Urinary bladder (tissue), 4 donors: ENCODE measurements at places on chromosomes 12 and 14. TPM values are rescaled to one million over a fixed set of nuclear protein-coding genes. Genes with fewer than 3 reads are reported as not detected.

DNA sequence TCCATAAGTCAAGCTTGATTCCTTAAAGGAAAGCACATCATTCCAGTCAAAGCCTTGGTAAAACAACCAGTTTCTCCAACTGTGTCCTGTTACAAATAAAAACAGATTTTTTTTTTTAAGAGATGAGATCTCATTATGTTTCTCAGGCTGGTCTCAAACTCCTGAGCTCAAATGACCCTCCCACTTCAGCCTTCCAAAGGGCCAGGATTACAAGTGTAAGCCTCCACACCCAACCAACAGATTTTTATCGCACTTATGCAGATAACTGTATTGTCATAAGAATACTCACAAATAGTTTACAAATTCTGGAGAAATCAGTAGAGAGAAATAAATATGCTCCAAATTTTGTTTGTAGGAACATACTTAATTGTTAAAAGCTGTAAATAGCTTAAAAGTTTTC is 56.2 kb upstream of the SLC2A13 start:
- DNase-seq: no peak

GRCh38 chr14:67411820-67412421 is at the start of gene PLEK2:
Gene PLEK2 (minus strand): TSS chr14:67412165. CDS start chr14:67412059, 106 bp downstream.
- no peak for DNase-seq

Gene INSM2
- total RNA-seq: 0.11 TPM

DNA sequence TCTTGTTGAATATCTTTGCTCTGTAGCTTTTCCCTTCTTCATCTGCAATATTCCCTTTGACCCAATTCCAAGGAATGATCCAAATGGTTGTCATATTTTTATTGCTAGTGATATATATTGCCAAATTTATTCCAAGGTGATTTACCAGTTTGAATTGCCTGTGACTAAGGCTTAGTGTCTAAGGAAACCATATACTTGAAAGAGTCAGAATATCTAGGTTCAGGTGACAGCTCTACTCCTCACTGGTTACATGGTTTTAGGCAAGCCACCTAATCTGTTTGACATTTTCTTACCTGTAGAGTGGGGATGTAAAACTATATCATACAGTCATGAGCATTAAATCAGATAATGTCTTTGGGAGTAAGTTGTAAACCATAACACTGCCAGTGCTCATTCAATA is 473.8 kb downstream of the NPAS3 start:
- DNase-seq: no peak

DNA sequence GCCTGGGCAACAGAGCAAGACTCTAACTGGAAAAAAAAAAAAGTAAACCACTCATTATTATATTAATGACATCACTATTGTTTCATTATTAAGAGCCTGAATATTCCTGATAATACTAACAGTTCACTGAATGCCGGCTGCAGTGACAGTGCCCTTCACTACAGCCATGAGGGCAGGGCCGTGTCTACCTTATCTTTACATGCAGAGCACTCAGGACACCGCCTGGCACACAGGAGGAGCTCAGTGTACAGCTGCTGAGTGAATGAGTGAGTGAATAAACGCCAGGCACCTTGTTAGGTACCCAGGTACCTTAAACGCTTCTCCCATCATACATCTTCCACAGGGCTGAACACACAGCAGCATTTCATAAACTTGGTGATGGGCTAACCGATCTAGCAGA is 23.2 kb downstream of the ZFYVE1 start:
- no peak for DNase-seq

GRCh38 chr12:26726956-26727355 is 106.0 kb downstream of the ITPR2 start:
- DNase-seq: no peak

Gene NAV3
- total RNA-seq: 97.2 TPM

- DNase-seq: no peak
Observed at GRCh38 chr12:113932381-113933196, 33.5 kb downstream of the RBM19 start.

- no peak for DNase-seq
Observed at GRCh38 chr12:4107436-4107878, 166.1 kb upstream of the CCND2 start.

DNA sequence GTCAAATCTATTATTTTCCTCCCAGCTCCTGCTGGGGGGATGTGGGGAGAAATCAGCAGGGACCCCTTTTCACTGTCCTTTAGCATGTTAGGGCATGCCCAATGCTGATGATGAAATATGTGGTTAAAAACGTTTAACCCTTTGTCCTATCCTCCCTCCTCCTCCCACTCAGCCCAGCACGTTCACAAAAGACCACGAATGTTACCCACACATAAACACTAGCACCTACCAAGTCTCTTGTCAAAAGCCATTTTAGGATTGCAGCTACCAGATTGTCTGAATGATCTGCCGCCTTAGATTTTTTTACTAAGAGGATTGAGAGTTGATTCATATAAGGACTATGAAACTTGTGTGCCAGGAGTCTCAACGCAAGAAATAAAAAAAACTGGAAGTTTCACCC is 70.4 kb downstream of the TBK1 start:
- no peak for DNase-seq

Gene NR4A1
- 18.3 TPM for total RNA-seq

- DNase-seq: no peak
Observed at GRCh38 chr12:51926064-51926632, 18.8 kb downstream of the ACVRL1 start.

Gene TMPRSS12
- total RNA-seq: not detected

Gene LBHD2
- not detected for total RNA-seq

DNA sequence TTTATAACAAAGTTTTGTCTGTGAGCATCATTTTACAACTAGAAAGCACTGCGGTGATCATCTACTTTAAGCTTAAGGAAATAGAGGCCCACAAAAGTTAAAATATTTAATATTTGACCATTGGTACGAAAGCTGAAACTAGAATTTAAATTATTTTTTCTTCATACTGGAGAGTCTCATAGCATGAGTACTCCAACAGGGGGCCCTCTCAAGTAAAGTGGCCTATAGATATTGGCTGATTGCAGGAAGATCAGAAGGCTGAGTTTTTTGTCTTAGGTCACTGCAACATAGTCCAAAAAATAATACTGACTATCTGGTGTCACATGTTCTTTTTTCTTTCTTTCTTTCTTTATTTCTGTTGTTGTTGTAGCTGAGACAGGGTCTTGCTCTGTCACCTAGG is 75.3 kb upstream of the ZDHHC17 start:
- DNase-seq: no peak

- no peak for DNase-seq
Observed at GRCh38 chr12:116318576-116319232, 41.2 kb upstream of the MED13L start.

- DNase-seq: no peak
Observed at GRCh38 chr14:22955702-22956569, 954 bp downstream of the HAUS4 start.

GRCh38 chr12:71605039-71605438 is 58.6 kb downstream of the ZFC3H1 start:
- DNase-seq: no peak

GRCh38 chr12:12716151-12716792 is 896 bp upstream of the CDKN1B start:
- DNase-seq: no peak

DNA sequence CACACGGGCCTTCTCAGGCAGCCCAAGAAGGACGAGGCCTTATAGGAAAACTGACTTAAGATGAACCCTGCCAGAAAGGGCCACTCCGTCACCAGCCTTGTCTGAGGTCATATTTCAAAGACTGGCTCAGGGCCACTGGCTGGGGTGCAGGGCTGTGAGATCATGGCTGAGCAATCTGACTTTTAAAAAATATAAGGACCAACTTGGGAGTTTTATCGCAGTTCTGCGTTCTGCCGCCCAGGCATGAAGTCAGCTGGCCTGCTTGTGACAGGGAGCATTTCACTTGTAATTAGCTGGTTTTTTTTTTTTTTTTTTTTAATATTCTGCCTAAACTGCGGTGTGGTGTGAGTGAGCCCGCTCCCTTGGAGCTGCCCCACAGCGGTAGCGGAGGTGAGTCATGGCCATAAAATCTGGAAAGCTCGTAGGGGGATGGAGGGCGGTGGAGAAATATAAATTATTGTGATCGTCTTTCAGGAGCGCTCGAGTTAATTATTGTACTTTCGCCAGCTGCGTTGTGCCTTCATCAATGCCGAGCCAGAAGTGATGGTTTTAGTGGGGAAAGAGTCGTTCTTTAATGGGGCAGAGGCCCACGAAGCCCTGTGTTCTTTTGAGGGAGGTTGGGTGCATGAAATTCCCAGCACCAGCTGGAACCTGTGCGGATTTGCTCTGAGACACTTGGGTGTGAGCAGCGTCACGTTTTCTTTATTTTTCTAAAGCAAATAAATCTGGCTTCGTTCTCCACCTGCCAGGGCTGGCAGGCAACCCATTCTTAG is 231.9 kb downstream of the C12orf75 start:
- peak; percentile 68 for DNase-seq

Gene FANCM
- 23.3 TPM for total RNA-seq

GRCh38 chr14:68814539-68815297 is 21.9 kb upstream of the ZFP36L1 start:
- DNase-seq: no peak

GRCh38 chr14:74547331-74547927 is 53.9 kb downstream of the ISCA2 start:
- DNase-seq: no peak

Gene POTEG
- total RNA-seq: not detected

Gene RSRC2
- total RNA-seq: 87.4 TPM

Gene PITPNM2
- 4.5 TPM for total RNA-seq
